ENCODE measurements at places on chromosomes 6 and 20.
A peak's percentile ranks its signal among the peaks of the same experiment; 100 is the strongest.

GRCh38 chr6:33075568-33076405 lies at the start of gene HLA-DPB1:
HLA-DPB1 (plus strand) TSS chr6:33075990; CDS start chr6:33076042, 52 bp downstream.
- peak; percentile 81 for DNase-seq

GRCh38 chr6:136528477-136528876 lies 21.7 kb downstream of the MAP7 start:
- no peak for DNase-seq

GRCh38 chr20:59628171-59628570 lies 23.8 kb downstream of the PHACTR3 start:
- DNase-seq = no peak

GRCh38 chr6:169274781-169275180 lies 21.1 kb upstream of the THBS2 start:
- no peak for DNase-seq

- no peak for DNase-seq
These were observed 54.4 kb upstream of the COL10A1 start for GRCh38 chr6:116180375-116180774.

DNA sequence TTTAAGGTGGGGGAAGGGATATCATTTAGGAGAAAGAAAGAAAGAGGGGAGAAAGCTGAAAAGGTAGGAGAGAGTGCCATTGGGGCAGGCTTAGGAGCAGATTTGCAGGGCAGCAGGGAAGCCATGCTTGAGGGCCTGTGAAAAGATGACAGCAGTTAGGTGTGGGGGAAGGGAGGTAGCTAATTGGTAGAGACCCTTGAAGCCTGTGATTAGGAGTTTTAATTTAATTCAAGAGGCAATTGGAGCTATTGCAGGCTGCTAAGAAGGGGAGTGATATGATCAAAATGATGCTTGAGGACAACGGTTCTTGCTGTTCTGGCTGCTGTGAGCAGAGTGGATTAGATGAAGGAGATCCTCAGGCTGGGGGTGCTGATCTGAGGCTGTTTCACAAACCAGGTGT lies 24.5 kb upstream of the SEC63 start:
- DNase-seq = no peak
